ENCODE measurements at places on chromosomes 11 and 22.

GRCh38 chr11:97419729-97420128 lies 1029.9 kb downstream of the JRKL start:
- no peak overlapping the region for H3K4me3 ChIP-seq
- no peak for DNase-seq
- no peak overlapping the region for H3K27ac ChIP-seq
- no peaks in the 10 kb centered on the region for H3K36me3 ChIP-seq
- H3K27me3 ChIP-seq, result no peaks in the 10 kb centered on the region

- H3K4me3 ChIP-seq, result peak overlapping the region; percentile 77
- peak overlapping the region; percentile 88 for H3K27ac ChIP-seq
- peaks cover 37% of the 10 kb centered on the region for H3K36me3 ChIP-seq
- DNase-seq, result no peak
- H3K27me3 ChIP-seq, result no peaks in the 10 kb centered on the region
Measured at GRCh38 chr11:60905047-60905446, 1.3 kb downstream of the PRPF19 start.

DNA sequence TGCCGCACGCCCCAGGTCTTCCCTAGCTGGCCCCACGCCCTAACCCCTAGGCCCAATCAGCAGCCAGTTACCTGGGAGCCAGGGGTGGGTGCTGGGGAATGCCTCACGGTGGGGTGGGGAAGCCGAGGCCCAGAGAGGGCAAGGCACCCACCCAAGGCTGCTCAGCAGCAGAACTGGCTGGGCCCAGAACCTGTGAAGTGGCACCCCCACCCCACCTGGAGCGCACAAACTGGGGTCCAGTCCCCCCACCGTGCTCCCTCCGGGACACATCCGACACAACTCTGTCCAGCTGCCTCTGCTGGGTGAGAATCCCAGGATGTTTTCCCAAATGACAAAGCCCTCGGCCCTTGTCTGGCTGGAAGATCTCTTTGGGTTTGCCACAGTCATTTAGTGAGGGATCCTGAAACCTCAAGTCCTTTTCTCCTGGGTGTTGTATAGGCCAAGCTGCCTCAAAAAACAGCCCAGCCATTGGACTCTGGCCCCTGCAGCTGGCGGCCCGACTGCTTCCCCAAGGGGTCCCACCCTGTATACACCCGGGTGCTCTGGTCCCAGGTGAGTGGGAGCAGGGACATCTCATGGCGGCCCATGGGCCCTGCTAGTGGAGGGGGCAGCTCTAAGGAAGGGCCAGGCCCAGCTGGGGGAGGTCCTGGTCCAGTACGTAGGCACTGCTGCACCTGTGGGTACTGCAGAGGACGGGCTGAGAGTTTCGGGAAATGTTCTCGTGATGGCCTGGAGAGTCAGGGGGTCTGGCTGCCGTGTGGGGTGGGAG lies 20.9 kb downstream of the TSSC4 start:
- no peaks in the 10 kb centered on the region for H3K36me3 ChIP-seq
- DNase-seq, result no peak
- H3K27ac ChIP-seq, result no peak overlapping the region
- H3K4me3 ChIP-seq, result no peak overlapping the region
- H3K27me3 ChIP-seq, result no peaks in the 10 kb centered on the region
- peaks cover 9% of the 10 kb centered on the region for H3K4me1 ChIP-seq

DNA sequence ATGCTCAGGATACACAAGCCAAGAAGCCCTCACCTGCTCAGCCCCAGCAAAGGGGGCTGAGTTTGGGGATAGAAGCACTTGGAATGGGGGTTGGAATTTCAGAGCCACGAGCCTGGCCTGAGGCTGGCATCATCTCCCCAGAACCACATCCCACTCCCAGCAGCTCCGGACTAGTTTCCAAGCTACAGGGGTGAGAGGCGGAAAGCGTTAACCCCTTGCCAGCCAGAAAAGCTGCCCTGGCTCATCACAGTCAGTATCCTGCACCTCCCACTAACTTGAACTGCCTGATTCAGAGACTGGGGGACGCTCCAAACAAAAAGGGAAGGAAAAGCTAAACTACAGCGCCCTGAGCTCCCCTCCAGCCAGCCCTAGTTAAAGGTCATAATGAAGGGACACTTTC lies 19.0 kb upstream of the CHST1 start:
- H3K27me3 ChIP-seq, result no peaks in the 10 kb centered on the region
- no peaks in the 10 kb centered on the region for H3K4me1 ChIP-seq
- H3K36me3 ChIP-seq, result no peaks in the 10 kb centered on the region
- H3K27ac ChIP-seq, result no peak overlapping the region
- DNase-seq, result no peak
- H3K4me3 ChIP-seq, result no peak overlapping the region

GRCh38 chr11:25838918-25839625 lies 492.9 kb upstream of the ANO3 start:
- no peaks in the 10 kb centered on the region for H3K4me1 ChIP-seq
- DNase-seq, result no peak
- H3K36me3 ChIP-seq, result no peaks in the 10 kb centered on the region
- no peaks in the 10 kb centered on the region for H3K27me3 ChIP-seq
- H3K27ac ChIP-seq, result no peak overlapping the region

GRCh38 chr11:110455718-110456117 lies 26.0 kb downstream of the FDX1 start:
- no peak overlapping the region for H3K27ac ChIP-seq
- DNase-seq, result no peak
- no peaks in the 10 kb centered on the region for H3K4me1 ChIP-seq
- H3K4me3 ChIP-seq, result no peak overlapping the region
- no peaks in the 10 kb centered on the region for H3K27me3 ChIP-seq
- peaks cover 13% of the 10 kb centered on the region for H3K36me3 ChIP-seq

DNA sequence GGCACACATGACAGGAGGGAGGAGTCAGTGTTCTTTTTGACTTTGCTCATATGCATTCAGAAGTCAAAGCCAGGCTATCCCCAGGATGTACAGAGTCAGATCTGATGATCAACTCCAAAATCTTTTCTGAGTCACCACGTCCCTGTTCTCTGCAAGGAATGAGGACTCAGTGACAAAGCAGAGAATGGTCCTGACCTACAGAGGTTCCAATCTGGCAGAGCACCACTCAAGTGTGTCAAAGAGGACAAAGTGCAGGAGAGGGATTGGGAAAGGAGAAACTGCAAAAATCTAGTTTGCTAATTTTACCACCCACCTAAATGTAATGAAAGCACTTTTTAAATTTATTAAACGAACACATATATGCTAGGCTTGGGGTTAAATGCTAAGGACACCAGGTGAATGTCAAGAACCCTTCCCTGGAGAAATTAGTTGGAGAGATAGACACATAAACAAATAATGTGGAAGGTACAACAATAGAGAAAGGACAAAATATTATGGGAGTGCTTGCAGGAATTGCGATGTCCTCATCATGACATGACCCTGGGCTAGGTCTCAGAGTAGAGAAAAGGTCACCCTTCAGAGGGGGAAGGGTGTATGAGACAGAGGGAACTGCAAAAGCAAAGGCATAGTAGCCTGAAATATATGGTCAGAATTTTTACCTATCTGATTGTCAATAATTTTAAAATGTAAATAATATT lies 56.3 kb downstream of the MTNR1B start:
- H3K4me1 ChIP-seq, result no peaks in the 10 kb centered on the region
- no peak overlapping the region for H3K27ac ChIP-seq
- H3K27me3 ChIP-seq, result no peaks in the 10 kb centered on the region
- H3K36me3 ChIP-seq, result no peaks in the 10 kb centered on the region
- no peak for DNase-seq

- H3K4me3 ChIP-seq, result no peak overlapping the region
- H3K36me3 ChIP-seq, result no peaks in the 10 kb centered on the region
- no peak overlapping the region for H3K27ac ChIP-seq
- no peaks in the 10 kb centered on the region for H3K4me1 ChIP-seq
- DNase-seq, result no peak
Measured at GRCh38 chr11:4543561-4543960, 1.4 kb upstream of the OR52M1 start.

- no peaks in the 10 kb centered on the region for H3K27me3 ChIP-seq
- no peak overlapping the region for H3K27ac ChIP-seq
- no peaks in the 10 kb centered on the region for H3K36me3 ChIP-seq
- no peak for DNase-seq
- no peak overlapping the region for H3K4me3 ChIP-seq
- no peaks in the 10 kb centered on the region for H3K4me1 ChIP-seq
Measured at GRCh38 chr11:112162761-112163546, 940 bp downstream of the IL18 start.

GRCh38 chr22:17744430-17744829 lies 29.8 kb downstream of the BID start:
- H3K36me3 ChIP-seq, result peaks cover 17% of the 10 kb centered on the region
- H3K27ac ChIP-seq, result peak overlapping the region; percentile 11
- H3K4me1 ChIP-seq, result no peaks in the 10 kb centered on the region
- H3K4me3 ChIP-seq, result no peak overlapping the region
- no peak for DNase-seq

- no peak overlapping the region for H3K27ac ChIP-seq
- H3K36me3 ChIP-seq, result no peaks in the 10 kb centered on the region
- H3K4me1 ChIP-seq, result no peaks in the 10 kb centered on the region
- DNase-seq, result no peak
Measured at GRCh38 chr11:123477205-123477907, 47.3 kb downstream of the GRAMD1B start.

DNA sequence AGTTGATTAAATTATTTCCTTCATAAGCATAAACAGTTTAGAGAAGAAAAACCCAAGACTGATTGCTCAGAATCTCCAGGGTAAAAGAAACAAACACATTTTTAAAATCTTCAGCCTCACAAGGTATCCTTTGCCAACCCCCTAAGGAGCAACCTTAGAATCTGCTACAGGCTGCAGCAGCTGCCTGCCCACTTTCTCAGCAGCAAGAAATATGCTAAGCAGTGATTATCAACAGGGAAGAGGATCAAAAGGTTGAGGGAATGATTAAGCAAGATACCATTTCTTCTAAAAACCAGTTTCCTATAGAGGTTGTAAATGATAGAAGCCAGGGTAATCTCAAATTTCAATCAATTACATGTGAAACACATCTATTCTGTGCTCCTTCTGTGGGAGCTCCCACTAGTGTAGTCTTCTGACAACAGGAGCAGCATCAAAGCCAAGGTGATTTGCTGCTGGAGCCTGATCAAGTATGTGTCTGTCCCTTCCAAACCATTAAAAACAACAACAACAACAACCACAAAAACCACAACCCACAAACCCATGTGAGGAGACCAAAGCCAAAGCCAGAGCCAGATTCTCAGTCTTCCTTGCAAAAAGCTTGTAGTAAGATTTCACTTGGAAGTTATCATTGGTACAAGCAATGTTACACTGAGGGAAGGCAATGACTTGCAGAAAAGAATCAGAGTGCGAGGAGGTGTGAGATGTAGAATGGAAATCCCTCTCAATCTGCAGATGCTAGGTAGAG lies 761.2 kb downstream of the DLG2 start:
- no peaks in the 10 kb centered on the region for H3K27me3 ChIP-seq
- no peaks in the 10 kb centered on the region for H3K36me3 ChIP-seq
- no peaks in the 10 kb centered on the region for H3K4me1 ChIP-seq
- H3K27ac ChIP-seq, result no peak overlapping the region

DNA sequence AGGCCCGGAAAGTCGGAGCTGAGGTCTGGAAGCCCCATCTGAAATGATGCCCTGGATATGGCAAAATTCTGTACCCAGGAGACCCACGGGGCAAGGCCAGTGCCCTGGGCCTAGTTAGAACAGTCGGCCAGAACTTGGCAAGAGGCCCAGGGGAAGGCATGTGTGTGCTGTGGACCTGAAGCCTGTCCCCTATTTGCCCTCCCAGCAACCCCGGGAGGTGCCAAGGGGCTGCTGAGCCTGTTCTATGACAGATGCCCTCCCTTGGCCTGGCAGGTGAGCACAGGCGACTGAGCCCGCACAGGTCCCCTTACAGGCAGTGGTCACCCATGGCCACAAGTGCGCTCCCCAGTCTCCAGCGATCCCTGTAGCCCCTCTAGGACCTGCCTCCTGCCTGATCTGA lies 51.7 kb downstream of the NAT10 start:
- no peak overlapping the region for H3K4me3 ChIP-seq
- H3K36me3 ChIP-seq, result no peaks in the 10 kb centered on the region
- DNase-seq, result no peak
- H3K27me3 ChIP-seq, result no peaks in the 10 kb centered on the region
- H3K4me1 ChIP-seq, result no peaks in the 10 kb centered on the region

GRCh38 chr11:4916581-4916980 lies 2.6 kb downstream of the OR51G2 start:
- no peaks in the 10 kb centered on the region for H3K4me1 ChIP-seq
- no peak overlapping the region for H3K4me3 ChIP-seq
- no peak for DNase-seq
- H3K36me3 ChIP-seq, result no peaks in the 10 kb centered on the region

DNA sequence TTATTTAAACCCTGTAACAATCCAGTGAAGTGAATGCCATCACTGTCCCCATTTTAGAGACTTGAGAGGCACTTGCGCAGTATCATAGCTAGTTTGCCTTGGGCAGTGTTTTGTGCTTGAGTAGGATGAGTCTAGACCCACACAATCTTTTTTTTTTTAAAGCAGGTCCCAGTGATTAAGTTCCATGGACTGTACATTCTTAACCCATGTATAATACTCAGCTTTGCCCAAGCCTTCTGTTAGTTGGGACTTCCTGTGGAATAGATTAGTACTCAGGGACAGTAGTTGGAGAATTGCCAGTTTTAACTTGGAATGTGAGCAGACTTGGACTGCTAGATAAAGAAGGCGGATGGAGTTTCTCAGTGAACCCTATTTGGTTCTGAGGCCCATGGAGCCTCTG lies 108.6 kb upstream of the RASSF10 start:
- H3K36me3 ChIP-seq, result no peaks in the 10 kb centered on the region
- no peaks in the 10 kb centered on the region for H3K4me1 ChIP-seq
- no peak overlapping the region for H3K4me3 ChIP-seq

- H3K36me3 ChIP-seq, result no peaks in the 10 kb centered on the region
- H3K4me1 ChIP-seq, result no peaks in the 10 kb centered on the region
- no peak overlapping the region for H3K27ac ChIP-seq
- no peaks in the 10 kb centered on the region for H3K27me3 ChIP-seq
Measured at GRCh38 chr11:78038697-78039313, 15.7 kb upstream of the KCTD14 start.

DNA sequence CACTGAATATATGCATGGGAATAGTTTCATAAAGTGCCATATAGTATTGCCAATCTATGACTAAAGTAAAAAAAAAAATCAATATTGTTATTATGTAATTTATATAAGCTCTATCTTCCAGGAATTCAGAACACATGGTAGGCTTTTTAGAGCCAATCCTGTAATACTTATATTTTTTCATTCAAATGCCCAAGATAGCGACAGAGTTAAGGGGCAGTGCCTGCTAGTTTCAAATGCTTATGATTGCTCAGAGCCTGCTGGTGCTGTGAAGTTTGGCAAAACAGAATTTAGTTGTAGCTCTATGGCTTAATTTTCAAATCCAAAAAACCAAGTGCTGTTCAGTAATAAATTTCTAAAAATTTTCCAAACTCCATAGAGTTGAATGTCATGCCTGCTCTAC lies 39.0 kb upstream of the BLID start:
- H3K36me3 ChIP-seq, result no peaks in the 10 kb centered on the region
- no peak for DNase-seq
- no peaks in the 10 kb centered on the region for H3K4me1 ChIP-seq
- no peak overlapping the region for H3K27ac ChIP-seq
- H3K4me3 ChIP-seq, result no peak overlapping the region
- peaks cover 6% of the 10 kb centered on the region for H3K27me3 ChIP-seq

All from effector memory CD4-positive, alpha-beta T cell (primary cell).